ENCODE measurements at places on chromosomes 16 and 17.

GRCh38 chr16:84612686-84613085, 5.2 kb downstream of the COTL1 start:
- DNase-seq = no peak

- no peak for DNase-seq
Observed at GRCh38 chr17:34663714-34664113, 84.3 kb downstream of the TMEM132E start.

DNA sequence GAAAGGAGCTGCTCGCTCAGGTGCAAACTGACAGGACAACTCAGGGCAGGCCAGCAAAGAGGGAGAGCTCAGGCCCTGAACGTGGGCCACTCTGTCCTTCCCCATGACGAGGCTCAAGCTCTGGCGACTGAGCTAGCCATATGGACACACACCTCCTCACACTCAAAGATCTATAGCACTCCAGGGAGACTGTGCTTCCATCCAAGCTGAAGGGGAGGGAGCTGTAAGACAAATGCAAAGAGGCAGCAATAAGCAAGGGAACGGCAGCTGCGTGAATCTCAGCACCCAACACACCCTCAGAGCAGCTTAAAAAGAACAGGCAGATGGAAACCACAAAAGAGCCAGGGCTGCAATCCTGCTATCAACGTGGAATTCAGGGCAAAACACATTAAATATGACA, 13.5 kb downstream of the NUDT16L1 start:
- DNase-seq = no peak

GRCh38 chr17:10135539-10136257, 62.7 kb downstream of the GAS7 start:
- DNase-seq = peak; percentile 62

DNA sequence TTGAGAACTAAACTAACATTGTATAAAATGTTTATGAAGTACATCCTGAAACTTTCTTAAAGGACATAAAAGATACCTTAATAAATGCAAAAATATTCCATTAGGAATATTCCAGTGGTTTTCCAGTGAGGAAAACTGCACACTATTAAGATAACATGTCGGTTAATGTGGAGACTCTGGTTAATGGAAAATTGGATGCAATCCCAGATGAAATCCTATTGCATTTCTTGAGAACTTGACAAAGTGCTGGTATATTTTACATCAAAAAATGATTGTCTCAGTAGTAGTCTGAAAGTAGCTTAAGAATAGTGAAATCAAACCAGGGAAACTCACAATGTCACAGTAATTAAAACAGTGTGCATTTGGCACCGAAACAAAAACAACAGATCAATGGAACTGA, 202.5 kb upstream of the MON1B start:
- DNase-seq = no peak

GRCh38 chr17:62024866-62025265, 40.2 kb downstream of the MED13 start:
- no peak for DNase-seq

Data from foreskin fibroblast (primary cell).